ENCODE measurements at places on chromosomes 2 and 18.

DNA sequence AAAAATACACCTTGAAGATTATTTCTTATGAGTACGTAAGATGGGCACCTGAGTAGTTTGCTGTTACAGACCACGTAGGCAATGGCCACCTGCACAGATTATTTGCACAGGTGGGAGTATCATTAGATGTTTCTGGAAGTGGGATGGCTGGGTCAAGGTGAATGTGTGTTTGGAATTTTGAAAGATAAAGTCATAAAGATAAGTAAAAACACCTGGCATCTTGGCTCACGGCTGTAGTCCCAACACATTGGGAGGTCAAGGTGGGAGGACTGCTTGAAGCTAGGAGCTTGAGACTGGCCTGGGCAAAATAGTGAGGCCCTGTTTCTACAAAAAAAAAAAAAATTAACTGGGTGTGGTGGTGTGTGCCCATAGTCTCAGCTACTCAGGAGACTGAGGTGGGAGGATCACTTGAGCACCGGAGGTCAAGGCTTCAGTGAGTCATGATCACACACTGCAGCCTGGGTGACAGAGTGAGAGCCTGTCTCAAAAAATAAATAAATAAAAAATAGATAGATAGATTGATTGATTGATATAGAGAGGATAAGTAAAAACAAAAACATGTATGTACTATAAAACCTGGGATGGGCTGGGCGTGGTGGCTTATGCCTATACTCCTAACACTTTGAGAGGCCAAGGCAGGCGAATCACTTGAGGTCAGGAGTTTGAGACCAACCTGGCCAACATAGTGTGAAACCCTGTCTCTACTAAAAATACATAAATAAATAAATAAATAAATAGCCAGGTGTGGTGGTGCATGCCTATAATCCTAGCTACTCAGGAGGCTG is 30.4 kb downstream of the ODC1 start:
- DNase-seq: no peak

DNA sequence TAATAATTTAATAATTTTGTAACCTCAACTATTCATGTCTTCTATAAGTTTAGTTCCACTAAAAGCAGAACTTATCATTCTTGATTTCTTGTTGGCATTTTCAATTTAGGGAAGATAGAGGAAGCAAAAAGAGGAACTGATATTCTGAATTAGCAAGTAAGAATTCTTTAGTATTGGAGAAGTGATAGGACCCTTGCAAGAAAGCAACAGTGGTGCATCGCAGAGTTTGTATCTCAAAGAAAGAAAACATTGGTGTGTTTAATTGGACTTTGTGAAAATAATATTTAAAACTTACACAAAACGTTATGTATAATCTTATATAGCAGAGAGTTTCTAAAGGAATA is 36.5 kb upstream of the TNFRSF11A start:
- DNase-seq: no peak

DNA sequence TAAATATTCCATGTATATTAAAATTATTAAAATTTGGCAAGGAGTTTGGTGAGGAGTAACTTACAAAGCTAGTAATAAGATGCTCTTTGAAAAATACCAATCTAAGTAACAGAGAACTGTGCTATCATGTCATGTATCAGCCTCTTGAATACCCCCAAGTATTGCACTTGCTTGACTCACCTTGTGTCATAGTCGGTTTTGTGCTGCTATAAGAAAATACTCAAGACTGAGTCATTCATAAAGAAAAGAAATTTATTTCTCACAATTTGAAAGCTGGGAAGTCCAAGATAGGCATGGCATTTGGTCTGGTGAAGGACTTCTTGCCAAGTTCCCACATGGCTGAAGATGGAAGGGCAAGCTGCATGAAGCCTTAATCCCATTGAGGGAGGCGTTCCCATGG is 179.2 kb downstream of the MEMO1 start:
- DNase-seq: no peak

- peak; percentile 94 for DNase-seq
These were observed 37.3 kb upstream of the TANK start for GRCh38 chr2:161122772-161123530.

GRCh38 chr2:224393157-224393872 is 8.6 kb downstream of the FAM124B start:
- no peak for DNase-seq

GRCh38 chr2:23624378-23624777 is 239.4 kb downstream of the KLHL29 start:
- DNase-seq: peak; percentile 19

Data from lung microvascular endothelial cell (primary cell).